ENCODE measurements at places on chromosomes 6 and 20. TPM values are rescaled to one million over a fixed set of nuclear protein-coding genes. Genes with fewer than 3 reads are reported as not detected.
A peak's percentile ranks its signal among the peaks of the same experiment; 100 is the strongest.

ADGRB3 gene
- total RNA-seq, result not detected

LIN28B gene
- total RNA-seq, result not detected

GRCh38 chr6:101439790-101440189 is 46.3 kb downstream of the GRIK2 start:
- DNase-seq, result no peak

GRCh38 chr6:134315974-134316441 is 1.9 kb downstream of the SGK1 start:
- no peak for DNase-seq

STK38 gene
- total RNA-seq, result 190 TPM

- no peak for DNase-seq
Observed at GRCh38 chr20:40703975-40704530, 15.0 kb upstream of the MAFB start.

GRCh38 chr6:154956771-154957522 is 38.2 kb upstream of the TIAM2 start:
- no peak for DNase-seq

DNA sequence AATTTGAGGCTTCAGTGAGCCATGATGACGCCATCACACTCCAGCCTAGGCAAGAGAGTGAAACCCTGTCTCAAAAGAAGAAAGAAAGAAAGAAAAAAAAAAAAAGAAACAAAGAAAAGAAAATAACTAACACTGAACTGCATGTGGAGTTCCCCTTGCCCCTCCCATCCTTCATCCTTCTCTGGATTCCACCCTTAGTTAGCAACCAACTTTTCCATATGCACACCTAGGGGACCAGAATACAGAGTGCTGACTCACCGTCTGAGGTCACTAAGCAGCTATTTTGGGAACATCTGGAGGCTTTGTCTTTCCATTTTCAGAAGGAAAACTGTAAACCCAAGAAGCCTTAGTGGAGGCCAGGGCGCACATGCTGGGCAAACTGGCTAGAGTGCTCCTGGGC is 257.4 kb downstream of the MAFB start:
- no peak for DNase-seq

SLC32A1 gene
- total RNA-seq, result not detected

HMGN4 gene
- 102 TPM for total RNA-seq

GRCh38 chr6:10141746-10142443 is 273.0 kb downstream of the TFAP2A start:
- no peak for DNase-seq

GRCh38 chr20:37901240-37901639 is 1.7 kb upstream of the VSTM2L start:
- DNase-seq, result no peak

VSX1 gene
- total RNA-seq, result not detected

DNA sequence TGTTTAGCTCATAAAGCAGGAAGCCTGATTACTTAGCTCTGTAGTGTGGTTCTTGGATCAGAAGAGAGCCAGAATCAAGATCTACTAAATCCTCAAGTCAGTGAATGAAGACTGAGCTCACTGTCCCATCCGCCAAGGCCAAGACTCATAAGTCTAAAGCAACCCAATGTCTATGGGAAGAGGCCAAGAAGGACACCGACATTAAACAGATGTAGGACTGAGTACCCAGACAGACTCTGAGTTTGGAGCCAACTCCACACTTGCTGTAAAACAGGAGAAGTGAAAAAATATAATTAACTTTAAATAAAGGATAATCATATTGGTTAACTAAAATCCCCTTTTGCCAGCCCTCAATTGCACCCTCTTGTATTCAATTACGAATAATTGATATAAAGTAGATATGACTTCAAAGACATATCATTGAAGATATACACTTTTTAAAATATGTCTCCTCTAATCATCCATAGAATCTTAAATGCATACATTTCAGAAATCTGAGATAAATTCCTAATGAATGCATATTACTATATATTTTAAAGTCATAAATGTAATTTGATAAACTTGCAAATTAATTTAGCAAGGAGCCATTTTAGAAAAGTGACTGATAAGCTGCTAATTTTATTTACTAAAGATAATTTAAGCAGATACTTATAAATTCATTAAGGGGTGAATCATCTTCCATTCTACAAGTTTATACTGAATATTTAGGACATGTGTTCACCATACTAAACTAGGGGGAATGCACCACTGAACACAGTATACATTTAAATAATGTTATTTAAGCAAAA is 617.0 kb upstream of the ARID1B start:
- no peak for DNase-seq

- DNase-seq, result no peak
Observed at GRCh38 chr6:139943391-139943790, 568.9 kb upstream of the CITED2 start.

CPXM1 gene
- not detected for total RNA-seq

GRCh38 chr20:19903168-19903811 is 113.9 kb upstream of the NAA20 start:
- peak; percentile 22 for DNase-seq

PRR18 gene
- not detected for total RNA-seq

FAM83B gene
- not detected for total RNA-seq
